ENCODE measurements at places on chromosomes 16 and 17.
A peak's percentile ranks its signal among the peaks of the same experiment; 100 is the strongest.

DNA sequence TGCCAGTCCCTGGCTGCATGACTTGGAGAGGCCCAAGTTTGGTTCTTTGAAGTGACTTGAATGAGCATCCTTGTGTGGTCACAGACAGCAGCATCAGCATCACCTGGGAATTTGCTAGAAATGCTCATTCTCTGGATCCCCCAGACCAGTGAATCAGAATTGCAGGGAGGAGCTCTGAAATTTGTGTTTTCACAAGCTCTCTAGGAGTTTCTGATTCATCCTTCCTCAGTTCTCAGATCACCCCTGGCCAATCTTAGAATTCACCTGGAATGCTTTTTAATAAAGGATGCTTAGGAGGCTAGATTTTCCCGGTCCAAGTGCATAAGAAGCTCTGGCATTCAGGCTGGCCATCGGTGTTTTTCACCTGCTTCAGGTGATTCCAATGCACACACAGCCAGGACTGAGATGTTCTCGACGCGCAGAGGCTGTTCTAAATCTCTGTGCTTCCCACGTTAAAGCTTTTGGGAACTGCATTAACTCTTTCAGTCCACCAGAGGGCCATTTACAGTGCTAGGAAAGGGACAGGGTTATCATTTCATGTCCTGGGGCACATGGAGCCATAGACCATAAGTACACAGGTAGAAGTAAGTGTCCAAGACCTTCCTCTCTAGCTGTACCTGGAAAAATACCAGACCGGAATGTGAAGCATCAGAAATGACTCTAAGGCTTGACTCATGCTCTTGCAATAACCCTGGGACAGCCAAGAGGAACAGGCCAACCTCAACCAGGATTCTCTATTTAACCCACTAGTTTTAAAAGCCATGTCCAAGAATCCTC, 85.7 kb upstream of the XYLT1 start:
- no peak for ATAC-seq

DNA sequence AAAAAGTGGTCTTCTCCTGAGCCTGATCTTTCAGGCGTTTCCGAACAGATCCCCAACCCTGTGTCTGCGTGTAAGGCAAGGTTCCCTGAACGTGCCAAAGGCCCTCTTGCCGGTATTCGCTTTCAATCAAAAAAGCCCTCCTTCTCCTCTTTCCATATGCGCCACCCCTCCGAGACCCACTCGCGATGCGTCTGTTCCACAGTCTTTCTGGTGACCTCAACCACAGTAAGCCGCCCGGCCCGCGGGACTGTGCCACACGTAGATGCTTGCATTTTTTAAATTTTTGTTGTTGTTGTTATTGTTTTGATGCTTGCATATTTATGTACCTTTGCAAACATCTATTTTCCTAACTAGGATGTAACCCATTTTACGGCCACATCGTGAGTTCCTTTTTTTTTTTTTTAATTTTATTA, 607 bp upstream of the PRPSAP1 start:
- peak; percentile 14 for ATAC-seq

- ATAC-seq, result no peak
These were observed 61.9 kb upstream of the RBBP6 start for GRCh38 chr16:24477492-24477891.

- ATAC-seq, result no peak
These were observed 13.3 kb upstream of the CRK start for GRCh38 chr17:1469231-1469852.

GRCh38 chr17:43042025-43042628, 17.1 kb downstream of the RND2 start:
- no peak for ATAC-seq

- ATAC-seq, result no peak
These were observed 16.0 kb downstream of the COG7 start for GRCh38 chr16:23436951-23437350.

DNA sequence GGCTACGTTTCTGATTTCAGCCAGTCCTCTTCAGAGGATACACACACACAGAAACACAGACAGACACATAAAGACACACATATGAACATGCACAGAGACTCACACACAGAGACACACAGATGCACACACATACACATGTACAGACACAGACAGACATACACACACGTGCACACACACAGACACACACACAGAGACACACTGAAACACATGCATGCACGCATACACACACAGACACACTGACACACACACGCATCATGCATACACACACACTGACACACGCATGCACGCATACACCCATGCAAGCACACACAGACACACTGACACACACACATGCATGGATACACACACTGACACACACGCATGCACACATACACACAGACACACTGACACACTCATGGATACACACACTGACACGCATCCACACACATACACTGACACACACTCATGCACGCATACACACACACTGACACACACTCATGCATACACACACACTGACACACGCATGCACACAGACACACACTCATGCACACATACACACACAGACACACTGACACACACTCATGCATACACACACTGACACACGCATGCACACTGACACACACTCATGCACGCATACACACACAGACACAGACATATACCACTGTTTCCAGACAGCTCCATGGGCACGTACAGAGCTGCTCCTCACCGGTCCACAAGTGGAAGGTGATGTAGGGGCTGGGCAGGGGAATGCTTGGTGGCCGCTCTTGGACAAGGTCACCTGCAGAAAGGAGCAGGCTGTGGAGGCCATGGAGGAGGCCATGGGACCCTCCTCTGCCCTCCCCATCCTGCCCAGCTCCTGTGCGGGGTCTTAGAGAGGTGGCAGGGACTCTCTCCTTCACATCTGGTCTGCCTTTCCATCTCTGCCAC, 30.1 kb upstream of the MFSD6L start:
- no peak for ATAC-seq

DNA sequence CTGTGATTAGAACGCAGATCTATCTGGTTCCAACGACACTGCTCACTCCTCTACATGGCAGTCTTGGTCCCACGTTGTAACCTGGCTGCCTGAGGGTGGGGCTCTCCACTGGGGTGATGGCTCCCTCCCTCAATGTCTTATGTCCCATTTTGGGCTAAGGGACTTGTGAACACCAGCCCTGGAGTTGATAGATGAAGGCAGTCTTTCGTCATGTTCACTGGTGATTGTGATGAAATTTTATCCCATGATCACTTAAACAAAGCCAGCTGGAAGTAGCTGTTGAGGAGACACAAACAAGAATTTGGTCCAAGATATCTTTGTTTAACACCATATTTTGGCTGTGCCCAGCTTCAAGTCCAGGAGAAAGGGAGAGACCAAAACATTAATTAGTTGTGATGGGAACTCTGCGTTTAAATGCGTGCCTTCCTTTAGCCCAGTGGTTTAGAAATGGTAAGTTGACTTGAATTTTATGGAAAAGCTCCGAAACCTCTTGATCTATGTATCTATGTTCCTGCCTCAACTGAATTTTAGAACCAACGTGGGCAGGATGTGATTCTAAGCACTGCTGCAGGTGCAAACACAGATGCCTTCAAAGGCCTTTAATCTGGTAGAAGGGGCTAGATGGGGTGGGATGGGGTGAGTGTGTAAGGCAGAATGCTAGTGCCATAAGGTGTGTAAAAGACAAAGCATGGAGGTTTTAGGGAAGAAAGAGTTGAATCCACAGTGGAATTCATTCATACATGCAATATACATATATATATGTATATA, 186.8 kb upstream of the IRX3 start:
- no peak for ATAC-seq

DNA sequence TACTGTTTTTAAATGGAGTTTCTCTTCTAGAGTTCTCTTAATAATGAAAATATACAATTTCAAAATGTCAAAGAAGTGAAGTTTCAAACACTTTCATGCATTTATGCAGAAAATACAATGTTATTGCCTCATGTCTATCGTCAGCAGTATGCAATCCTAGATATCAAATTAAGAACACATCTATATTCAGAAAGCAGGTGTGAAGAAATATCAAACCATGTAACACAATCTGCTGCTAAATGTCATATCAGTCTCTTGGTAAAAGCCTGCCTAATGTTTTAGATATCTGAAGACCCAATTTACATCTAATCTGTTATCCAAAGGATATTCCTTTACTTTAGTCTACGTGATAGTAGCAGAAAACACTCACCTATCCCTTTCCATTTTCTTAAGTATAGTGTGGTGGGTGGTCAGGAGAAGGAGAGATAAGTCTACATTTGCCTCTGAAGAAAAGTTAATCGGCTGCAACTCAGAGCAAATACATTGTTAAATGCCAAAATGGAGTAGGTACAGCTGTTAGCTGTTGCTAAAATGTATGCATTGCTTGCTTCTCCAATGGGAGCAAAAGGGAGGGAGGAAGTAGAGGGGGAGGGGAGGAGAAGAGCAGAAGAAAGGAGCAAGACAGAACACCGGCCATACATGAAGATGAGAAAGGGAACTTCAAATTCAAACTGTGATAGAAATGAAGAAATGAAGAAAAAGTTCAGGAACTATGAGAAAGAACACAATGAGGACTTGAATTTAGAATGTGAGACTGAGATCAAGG, 64.9 kb downstream of the ITFG1 start:
- no peak for ATAC-seq

DNA sequence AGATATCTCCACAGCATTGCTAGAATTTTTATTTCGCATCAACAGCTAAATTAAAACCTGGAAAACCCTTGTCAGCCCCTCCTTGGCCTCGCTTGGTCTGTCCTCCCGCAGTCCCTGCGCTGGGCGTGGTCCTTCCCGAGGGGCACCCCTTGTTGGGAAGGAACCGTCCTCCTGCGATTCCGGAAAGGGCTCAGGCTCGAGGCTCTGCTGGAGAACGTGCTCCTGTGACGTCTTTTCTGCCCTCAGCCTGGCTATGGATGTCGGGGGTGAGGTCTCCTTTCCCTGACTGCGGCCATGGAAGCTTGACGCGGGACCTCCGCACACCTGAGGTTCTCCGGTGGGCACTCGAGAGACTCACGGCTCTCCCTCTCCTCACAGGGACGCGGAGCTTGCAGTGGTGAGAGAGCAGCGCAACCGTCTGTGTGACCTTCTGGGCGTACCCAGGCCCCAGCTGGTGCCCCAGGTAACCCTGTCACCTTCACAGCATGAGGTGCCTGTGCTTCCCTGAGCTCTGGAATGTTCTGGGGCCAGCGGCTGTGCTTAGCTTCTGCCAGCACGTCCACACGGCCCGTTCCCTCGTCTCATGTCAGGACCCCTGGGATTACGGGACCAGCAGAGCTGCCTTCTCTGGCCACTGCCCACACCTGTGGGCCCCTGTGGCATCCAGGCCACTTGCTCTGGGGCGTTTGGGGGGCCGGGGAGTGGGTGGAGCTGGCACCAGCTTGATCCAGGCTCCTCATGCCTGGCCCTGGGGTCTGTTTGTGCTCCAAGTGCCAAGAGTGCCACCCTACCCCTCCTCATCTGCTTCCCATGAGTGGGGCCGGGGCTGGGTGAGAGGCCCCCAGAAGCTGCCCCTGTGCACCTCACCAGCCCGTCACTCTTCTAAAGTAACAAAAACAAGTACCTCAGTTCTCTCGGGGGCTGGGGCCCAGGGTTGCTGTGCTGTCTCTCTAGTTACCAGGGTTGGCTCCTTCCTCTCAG, 101.5 kb upstream of the ZNF750 start:
- ATAC-seq, result no peak

DNA sequence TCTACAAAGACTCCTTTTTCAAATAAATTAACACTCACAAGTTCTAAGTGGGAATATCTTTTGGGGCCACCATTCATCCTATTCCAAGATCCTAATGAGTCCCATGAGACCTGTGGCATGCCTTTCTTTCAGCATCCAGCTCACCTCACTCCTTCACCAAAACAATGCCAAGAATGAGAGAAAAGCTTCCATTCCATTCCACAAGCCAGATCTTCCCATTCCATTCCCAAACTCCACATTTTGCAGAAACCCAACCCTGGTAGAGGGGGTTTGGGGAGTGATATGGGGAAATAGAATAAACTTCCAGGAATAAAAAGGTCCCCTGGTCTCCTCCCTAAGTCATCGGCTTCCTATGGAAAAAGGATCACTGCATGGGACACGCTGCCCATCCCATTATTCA, 392.2 kb downstream of the NPIPA8 start:
- no peak for ATAC-seq

DNA sequence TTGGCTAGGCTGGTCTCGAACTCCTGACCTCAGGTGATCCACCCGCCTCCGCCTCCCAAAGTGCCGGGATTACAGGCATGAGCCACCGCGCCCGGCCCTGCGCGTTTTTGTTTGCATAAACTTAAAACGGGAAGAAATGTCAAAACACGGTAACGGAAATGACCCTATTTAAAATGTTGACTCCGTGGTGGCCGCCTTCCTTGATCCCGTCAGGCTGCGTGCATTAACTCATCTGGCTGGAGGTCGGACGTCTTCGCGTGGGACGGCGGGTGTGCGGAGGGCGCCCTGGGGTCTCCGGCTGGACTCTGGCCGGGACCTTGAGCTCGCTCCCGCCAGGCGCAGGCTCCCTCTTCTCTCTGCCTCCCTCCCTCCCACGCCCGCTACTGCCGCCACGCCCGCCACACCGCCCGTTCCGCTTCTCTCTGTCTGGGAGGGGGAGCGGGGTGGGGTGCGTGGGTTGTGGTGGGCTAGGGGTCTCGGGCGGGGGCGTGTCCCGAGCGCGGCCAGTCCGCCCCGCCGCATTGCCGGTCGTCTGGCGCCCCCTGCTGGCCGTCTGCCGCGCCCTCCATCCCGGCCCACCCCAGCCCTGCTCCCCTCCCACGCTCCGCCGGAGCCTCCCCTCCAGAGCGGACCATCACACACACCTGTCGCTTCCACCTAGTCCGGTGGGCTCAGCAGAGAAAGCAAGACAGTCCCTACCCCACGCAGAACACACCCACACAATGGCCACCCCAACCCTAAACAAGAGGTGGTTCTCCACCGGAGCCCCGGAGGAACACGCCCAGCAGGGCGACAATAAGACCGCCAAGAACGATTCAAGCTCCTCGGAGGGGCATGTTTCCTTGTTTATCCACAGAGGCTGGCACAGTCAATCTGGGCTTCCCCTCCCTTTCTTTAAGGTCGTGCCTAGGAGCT, 1.2 kb upstream of the CCDC42 start:
- peak; percentile 97 for ATAC-seq

- ATAC-seq, result peak; percentile 68
These were observed 284.6 kb upstream of the CDH5 start for GRCh38 chr16:66081775-66082366.

- ATAC-seq, result no peak
These were observed 43.6 kb upstream of the YPEL2 start for GRCh38 chr17:59287891-59288290.

DNA sequence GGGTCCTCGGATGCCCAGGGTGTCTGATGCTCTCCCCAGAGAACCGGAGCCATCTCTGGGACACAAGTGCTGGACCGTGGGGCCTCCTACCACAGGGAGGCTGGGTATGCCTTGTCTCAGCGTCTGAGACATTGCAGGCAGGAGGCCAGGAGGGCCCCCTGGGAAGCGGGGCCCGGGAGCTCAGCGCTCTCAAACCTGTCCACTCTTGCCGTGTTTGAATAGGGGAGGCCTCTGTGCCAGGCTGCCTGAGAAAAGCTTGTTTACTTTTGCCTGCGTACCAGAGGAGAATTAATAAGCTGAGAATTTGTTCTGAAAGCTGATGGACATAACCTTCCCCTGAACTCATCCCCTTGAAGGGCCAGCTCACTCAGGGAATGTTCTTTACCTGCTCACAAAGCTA, 163.8 kb downstream of the NTN1 start:
- ATAC-seq, result peak; percentile 65
